CD4-positive, alpha-beta T cell (primary cell): ENCODE measurements at places on chromosomes 4 and X. TPM values are rescaled to one million over a fixed set of nuclear protein-coding genes. Genes with fewer than 3 reads are reported as not detected.

Gene MAGEA10
- total RNA-seq: not detected

Gene GDPD2
- not detected for total RNA-seq

Gene OPN1LW
- not detected for total RNA-seq

Gene DOK7
- total RNA-seq: not detected

Gene FAM120C
- total RNA-seq: 12.3 TPM

Gene CORIN
- 0.14 TPM for total RNA-seq

Gene YIPF7
- total RNA-seq: not detected

Gene ETDB
- total RNA-seq: not detected

Gene MAOA
- not detected for total RNA-seq

Gene NPY1R
- total RNA-seq: not detected

Gene SUPT20HL1
- not detected for total RNA-seq

Gene HERC5
- total RNA-seq: 23.6 TPM

Gene CLDN2
- total RNA-seq: not detected
